C1 segment of cervical spinal cord (tissue), 14 donors: ENCODE measurements at places on chromosomes 1 and 21.

- no peak for DNase-seq
Measured at GRCh38 chr1:217244971-217245370, 385.9 kb downstream of the GPATCH2 start.

GRCh38 chr1:31532173-31532572 lies 44.1 kb upstream of the TINAGL1 start:
- DNase-seq, result no peak

GRCh38 chr1:220895412-220895946 lies 16.2 kb downstream of the HLX start:
- no peak for DNase-seq

- DNase-seq, result no peak
Measured at GRCh38 chr1:67431156-67431765, 1.1 kb upstream of the SERBP1 start.

- DNase-seq, result no peak
Measured at GRCh38 chr1:41500378-41500777, 15.9 kb upstream of the EDN2 start.

DNA sequence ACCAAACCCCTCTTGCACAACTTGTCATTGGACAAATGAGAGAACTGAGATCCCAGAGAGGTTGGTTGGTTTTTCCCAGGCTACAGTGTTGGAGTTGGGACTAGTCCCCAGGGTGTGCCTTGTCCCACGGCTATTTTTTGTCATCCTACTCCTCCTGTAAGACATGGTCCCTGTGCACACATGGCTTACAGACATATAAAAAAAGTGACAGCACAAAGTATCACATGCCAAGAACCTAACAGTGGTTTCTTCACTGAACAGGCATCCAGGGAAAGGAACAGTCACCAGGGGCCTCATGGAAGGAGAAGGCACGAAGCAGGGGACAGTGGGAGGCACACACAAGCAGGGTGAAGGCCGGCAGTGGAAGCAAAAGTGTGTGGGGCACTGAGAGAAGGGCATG lies 36.5 kb downstream of the SERBP1 start:
- no peak for DNase-seq

- no peak for DNase-seq
Measured at GRCh38 chr1:179448437-179449149, 82.8 kb downstream of the AXDND1 start.

DNA sequence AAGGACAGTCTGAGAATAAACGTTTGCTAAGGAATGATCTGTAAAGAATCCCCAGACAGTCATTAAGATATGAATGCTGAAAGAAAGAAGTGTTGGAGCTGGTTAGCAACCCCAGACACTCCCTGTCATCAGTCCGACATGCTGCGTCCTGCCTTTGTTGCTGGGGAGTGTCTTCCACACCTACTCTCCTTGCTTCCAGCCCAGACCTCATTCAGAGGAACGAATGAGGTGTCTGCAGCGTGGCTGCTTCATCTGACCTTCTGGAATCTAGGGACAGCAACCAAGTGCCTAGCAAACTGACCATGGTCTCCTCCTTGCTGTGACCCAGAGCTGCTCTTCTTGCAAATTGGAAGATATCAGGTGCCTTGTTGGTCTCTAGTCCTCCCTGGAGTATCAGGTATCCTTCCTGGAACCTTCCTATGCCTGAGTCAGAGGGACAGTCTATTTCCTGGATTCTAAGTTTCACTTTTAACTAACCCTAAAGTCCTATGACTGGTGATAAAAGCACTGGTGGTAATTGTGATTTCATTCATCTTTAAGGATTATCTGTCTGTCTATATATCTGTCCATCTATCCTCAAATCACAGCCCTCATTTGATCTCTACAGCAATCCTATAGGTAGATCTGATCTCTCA lies 45.3 kb downstream of the NFASC start:
- no peak for DNase-seq
